ENCODE measurements at places on chromosomes 4 and X.

DNA sequence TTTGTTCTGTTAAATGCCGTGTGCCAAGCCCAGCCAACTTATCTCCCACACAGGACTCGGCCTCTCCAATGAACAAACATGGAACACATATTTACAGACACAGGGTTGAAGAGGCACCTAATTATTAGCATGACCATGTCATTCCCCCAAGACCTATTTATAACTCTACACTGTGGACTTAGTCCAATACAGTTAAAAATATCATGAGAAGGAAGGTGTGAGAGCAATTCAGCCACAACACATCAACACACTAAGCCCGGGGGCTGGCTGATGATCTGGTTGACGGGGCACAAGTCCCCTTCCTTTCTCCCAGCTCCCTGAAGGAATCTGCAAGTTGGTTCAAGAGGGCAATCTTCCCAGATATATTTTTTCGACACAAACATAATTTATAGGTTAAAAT is 28.1 kb downstream of the MANBA start:
- DNase-seq = no peak

DNA sequence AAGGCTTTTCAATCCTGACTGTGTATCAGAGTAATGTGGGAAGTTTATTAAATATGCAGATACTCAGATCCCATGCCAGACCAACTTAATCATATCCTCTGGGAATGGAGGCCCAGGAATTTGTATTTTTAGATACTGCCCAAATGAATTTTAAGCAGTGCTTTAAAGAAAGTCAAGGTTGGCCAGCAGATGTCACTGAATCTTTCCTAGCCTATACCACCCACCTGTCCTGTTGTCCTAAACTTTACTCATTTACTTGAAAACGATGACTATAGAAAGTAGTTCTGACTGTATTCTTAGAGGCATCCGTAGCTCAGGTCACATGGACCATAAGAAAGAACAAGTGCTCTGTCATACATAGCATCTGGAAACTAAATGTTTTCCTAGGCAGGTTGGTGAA is 79.9 kb downstream of the AMOT start:
- no peak for DNase-seq

GRCh38 chr4:113665036-113665435 is 96.5 kb downstream of the CAMK2D start:
- no peak for DNase-seq

GRCh38 chr4:40211224-40212185 is 14.7 kb downstream of the RHOH start:
- no peak for DNase-seq

- DNase-seq = peak; percentile 46
Measured at GRCh38 chrX:152904151-152905080, 6.5 kb downstream of the ZNF185 start.

DNA sequence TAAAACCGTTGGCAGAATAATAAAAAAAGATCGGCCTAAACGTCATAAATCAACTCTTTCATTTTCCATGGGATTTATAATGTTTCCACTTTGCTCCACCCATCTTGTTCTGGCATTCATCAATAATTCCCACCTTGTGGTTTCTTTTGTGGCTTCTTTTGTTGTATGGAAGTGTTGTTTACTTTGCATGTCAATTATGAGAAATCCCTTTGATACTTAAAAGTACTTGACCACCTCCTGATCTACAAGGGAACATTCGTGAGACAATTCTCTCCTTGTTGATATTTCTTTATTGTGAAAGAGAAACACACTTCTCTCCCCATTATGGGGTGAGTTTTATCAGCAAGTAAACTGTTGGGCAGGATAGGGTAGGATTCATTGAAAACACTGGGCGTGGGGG is 2.8 kb downstream of the AMELX start:
- DNase-seq = peak; percentile 63

DNA sequence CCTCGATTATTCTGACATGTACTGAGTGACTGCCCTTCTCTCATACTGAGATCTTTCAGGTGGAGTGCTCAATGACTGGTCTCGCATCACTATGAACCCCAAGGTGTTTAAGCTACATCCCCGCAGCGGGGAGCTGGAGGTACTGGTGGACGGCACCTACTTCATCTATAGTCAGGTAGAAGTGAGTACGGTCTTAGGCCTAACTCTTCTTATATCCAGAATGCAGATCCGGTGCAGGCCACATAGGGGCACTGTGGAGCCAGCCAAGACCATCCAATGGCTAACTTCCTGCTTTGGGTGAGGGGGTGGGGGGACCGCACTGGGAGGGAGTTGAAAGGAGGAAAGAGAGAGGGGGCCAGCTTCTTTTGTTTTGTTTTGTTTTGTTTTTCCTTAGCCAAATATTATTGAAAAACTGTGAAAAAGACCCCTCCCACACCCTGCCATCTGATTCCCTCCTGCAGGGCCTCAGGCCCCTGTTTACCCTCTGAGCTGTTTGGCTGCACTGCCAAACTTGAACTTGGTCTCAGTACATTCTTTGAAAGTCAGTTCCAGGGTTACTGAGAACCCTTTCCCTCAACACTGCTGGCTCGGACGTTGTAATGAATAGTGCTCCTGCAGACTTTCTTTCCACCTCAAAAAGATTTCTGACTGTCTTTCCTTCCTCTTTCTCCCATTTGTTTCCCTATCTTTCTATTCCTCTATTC is 16.2 kb downstream of the AWAT2 start:
- DNase-seq = peak; percentile 14

- no peak for DNase-seq
Measured at GRCh38 chr4:163744861-163745260, 250.4 kb downstream of the TMA16 start.

GRCh38 chr4:48725414-48725813 is 54.7 kb downstream of the FRYL start:
- no peak for DNase-seq

DNA sequence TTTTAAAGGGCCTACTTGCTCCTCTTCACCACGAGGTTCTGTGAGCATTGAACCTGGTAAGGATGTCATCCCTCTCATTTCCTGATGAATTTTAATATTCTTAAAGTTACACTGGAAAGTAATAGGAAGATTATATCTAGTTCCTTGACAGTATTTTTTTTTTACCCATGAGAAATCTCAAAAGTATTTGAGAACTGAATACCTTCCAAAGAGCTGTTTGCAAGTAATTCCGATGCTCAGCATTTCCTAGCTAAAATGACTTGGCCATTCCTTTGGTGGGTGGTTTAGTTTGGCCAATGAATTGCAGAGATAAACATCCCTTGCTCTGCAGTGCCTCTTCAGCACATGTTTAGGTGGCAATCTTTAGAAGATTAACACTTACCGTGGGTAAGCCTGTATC is 110.2 kb upstream of the WDR1 start:
- no peak for DNase-seq

DNA sequence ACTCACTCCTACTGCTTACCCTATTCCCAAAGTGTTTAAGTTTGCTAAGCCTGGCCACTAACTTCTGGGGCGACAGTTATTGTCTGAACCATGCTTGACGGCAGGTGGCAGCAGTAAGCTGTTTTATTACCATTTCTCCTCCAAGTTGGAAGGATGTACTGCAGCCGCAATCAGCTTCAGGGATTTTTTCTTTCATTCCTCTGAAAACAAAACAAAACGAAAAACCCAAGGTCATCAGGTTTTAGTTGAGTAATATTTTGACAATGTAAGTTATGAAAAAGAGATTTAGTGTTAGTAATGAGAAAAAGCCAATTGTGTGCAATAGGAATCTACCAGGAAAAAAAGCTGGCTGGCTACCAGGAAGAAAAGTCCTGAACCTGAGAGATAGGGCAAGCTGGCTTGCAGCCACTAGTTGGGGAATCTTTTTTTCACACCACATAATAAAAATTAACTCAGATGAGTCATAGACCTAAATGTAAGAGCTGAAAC is 13.2 kb upstream of the RAB9B start:
- DNase-seq = peak; percentile 48

GRCh38 chr4:120874792-120875774 is 47.4 kb downstream of the PRDM5 start:
- no peak for DNase-seq

DNA sequence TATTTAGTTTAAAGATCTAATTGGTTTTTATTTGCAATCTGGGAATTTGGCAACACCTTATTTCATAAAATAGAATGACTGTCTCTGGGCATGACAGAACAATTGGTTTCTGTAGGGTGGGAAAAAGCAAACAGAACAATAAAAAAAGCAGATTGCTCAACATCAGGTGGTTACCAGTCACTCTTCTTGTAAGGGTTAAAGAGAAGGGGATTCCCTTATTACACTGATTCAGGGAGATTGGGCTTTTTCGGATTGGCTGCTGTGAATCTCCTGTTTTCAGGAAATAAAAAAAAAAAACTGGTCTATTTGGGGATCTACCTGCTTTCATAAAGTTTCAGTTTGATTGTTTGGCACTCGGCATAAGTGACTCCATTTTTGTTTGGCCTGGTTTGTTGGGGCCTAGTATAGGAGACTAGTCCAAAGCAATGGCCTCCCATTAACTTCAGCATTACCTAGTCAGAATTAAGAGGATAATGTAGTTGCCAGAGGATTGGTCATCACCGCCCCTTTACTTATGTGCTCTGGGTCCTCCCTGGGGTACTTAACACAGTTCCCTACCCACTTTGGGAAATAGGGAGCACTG is 380.5 kb downstream of the IDS start:
- DNase-seq = no peak

- no peak for DNase-seq
Measured at GRCh38 chrX:137166591-137166990, 132.8 kb upstream of the GPR101 start.

DNA sequence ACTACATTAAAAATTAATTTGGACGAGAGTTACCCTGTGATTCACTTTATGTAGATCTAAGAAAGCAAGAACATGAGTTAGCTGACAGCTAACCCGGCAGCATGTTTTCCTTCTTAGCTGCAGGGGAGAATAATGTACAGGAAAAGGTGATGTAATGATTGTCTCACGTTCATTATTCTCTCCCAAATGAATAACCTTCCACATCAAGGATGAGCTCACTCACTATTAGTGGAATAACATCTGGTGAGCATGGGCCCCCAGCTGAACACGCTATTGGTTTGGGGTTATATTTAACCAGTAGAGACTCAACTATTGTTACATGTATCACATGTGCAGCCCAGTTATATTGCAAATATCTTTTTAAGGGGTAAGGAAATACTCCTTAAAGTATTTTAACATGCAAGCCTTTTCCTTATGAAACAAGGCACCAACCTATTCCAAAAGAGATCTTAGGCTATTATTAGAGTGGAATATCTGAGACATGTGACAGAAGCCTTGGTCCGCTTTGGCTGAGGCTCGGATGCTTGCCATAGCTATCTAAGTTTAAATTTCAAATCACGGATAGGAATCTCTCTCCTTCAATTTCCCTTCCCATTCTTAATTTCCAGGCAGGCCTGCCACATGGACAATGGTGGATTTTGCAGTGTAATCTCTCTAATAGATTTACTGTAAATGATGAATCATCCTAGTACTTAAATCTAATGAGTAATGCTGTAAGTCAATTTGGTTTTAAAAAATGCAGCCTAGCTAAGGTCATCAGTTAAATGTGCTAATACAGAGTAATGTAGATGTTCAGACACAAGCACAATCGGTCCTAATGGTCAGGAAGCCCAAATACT is 99.0 kb upstream of the OTUD4 start:
- DNase-seq = no peak

DNA sequence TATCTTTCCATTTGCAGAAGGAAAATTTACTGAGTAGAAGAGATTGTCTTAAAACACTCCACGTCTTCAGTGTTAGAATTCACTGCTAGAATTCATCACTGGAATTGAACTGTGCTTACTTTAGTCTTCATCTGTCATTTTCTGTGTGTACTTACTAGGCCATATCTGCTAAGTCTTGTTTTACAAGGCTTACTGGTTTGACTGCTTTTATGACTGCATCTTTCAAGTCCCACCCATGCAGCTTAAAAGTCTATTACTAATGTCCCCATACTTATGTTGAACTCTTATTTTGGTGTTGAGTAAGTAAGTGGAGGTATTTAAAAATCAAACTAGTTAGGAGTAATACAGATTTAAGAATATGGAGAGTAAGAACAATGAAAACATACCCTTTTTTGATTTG is 14.6 kb downstream of the CLCN3 start:
- DNase-seq = no peak

DNA sequence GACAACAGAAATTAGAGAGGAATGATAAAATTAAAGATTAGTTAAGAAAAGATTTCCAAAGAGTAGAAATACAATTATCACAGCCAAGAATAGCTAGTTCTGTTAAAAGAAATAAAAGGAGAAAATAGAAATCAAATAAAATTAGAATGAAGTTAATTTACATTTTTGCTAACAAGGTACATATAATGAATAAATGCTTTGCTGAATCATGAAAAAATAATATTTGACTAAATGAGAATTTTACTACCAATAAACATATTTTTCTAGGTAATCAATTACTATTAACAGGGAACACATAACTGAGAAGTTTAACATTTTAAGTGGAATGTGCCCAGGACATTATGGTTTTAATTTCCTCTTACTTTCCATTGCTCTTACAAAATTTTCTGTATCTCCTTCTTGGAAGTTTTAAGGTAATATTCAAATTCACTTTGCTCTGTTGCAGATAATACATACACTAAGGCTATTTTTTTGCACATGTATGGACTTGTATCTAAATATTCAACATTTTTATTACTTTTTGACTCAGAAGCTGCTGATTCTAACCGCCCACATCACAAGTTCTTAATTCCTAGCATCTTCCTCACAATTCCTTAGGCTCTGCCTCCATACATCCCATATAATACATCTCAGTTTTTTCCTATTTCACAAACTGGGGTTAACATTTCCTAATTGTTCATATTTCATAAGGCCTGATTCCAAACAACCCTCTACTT is 870.7 kb upstream of the INTU start:
- no peak for DNase-seq

- no peak for DNase-seq
Measured at GRCh38 chr4:71498002-71498401, 159.2 kb downstream of the SLC4A4 start.

DNA sequence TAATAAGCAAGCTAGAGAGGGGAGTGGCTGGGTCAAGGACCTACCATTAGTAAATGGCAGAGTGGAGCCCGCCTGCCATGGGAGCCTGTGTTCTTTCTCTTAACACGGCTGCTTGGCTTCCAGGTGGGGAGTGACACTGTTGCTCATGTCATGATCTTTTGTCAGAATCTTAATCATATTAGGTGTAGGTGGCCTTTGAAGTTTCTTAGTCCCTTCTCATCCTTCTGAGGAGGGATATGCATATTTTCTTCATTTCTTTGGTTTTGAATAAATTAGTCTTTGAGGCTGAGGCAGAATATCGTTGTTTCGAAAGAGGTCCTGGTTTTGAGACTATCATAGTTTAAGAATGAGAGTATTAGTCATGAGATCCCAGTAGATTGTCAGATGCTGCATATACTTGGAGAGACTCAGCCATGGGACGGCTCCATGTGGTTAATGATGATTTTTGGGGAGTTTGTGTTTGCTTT is 28.9 kb downstream of the SNX25 start:
- DNase-seq = no peak

DNA sequence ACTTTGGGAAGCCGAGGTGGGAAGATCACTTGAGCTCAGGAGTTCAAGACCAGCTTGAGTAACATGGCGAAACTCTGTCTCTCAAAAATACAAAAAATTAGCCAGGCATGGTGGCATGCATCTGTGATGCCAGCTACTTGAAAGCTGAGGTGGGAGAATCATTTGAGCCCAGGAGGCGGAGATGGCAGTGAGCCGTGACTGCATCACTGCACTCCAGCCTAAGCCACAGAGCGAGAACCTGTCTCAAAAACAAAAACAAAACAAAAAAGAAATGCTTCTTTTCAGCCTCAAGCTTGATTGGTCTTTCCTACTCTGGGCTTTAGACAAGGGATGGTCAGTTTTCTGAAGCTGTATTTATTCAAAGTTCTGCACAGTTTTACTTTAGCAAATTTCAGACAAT is 15.8 kb upstream of the DHRSX start:
- DNase-seq = no peak

Data from NCI-H345 (cell line).